Thymus (tissue), 14 donors: ENCODE measurements at places on chromosomes 7 and 10. TPM values are rescaled to one million over a fixed set of nuclear protein-coding genes. Genes with fewer than 3 reads are reported as not detected.

Gene ALDH18A1
- 36.9 TPM for total RNA-seq

Gene FAM24B
- 3.8 TPM for total RNA-seq

Gene CHRM2
- total RNA-seq = 0.33 TPM

Gene ADAM22
- total RNA-seq = 4.3 TPM

- H3K4me1 ChIP-seq = no peaks in the 10 kb centered on the region
- no peak overlapping the region for H3K4me3 ChIP-seq
- no peak for DNase-seq
- H3K36me3 ChIP-seq = no peaks in the 10 kb centered on the region
- no peak overlapping the region for H3K27ac ChIP-seq
Measured at GRCh38 chr10:118017071-118017740, 29.5 kb downstream of the RAB11FIP2 start.
